ENCODE measurements at places on chromosomes 5 and 9. TPM values are rescaled to one million over a fixed set of nuclear protein-coding genes. Genes with fewer than 3 reads are reported as not detected.

DNA sequence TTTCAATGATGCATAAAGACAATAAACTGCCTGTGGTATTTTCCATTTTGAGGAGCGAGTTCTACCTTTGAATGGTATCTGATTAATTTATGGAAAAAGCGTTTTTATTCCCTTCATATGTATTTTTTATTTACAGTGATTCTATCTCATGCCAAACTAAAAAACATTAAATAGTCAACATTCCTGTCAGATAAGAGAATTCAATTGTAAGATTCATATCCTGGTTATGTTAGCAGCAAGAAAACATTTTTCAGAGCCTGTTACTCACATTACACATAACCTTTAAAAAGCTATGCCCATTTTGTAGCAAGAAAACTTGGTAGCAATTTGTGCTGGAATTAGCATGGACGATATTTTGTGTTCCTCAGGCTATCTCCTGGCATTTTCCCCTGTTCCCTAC lies 55.1 kb upstream of the PRLR start:
- H3K4me3 ChIP-seq = no peak overlapping the region
- H3K27me3 ChIP-seq = no peaks in the 10 kb centered on the region
- no peak overlapping the region for H3K27ac ChIP-seq
- no peak for DNase-seq

DNA sequence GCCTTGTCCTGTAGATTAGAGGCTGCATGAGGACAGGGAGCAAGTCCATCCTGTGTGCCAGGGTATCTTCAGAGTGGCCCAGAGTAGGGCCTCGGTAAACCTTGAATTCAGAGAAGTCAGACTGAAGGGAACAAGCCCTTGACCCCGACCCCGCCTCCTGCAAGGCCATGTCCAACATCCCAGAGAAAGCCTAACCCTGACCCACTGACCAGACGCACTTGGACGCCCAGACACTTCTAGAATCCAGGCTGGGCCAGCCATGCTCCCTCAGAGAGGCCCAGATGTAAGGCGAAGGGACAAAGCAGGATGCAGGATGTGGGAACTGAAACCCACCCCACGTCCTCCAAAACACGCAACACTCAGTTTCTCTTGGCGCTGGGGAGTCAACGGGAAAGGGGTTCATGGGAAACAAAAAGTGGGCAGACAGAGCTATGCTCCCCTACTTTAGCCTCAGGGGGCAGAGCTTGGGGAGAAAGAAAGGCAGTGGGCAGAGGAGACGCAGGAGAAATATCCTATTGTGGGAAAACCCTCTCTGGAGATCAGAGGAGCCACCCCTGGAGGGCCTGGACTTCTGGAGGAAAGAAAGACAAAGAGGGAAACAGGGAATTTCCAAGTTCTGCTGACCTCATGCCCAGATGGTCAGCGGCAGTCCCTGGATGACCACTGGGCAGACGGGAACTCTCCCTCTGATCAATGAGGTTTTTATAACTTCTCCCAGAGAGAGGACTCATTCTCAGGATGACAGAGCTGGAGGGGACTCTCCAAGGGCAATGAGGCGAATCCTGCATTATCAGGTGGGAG lies 13.0 kb downstream of the TNIP1 start:
- peaks cover 96% of the 10 kb centered on the region for H3K4me1 ChIP-seq
- H3K27ac ChIP-seq = peak overlapping the region; percentile 77
- H3K36me3 ChIP-seq = peaks cover 47% of the 10 kb centered on the region
- no peak overlapping the region for H3K4me3 ChIP-seq

- peak; percentile 58 for DNase-seq
- H3K27ac ChIP-seq = no peak overlapping the region
- H3K4me3 ChIP-seq = no peak overlapping the region
- H3K36me3 ChIP-seq = no peaks in the 10 kb centered on the region
- peaks cover 5% of the 10 kb centered on the region for H3K27me3 ChIP-seq
These were observed 94.0 kb downstream of the ACTL7B start for GRCh38 chr9:108761655-108762347.

GRCh38 chr5:6792376-6792775 lies 79.1 kb downstream of the TENT4A start:
- DNase-seq = no peak
- H3K36me3 ChIP-seq = no peaks in the 10 kb centered on the region
- H3K4me3 ChIP-seq = no peak overlapping the region
- H3K27ac ChIP-seq = no peak overlapping the region
- peaks cover 6% of the 10 kb centered on the region for H3K27me3 ChIP-seq
- peaks cover 8% of the 10 kb centered on the region for H3K4me1 ChIP-seq

DNA sequence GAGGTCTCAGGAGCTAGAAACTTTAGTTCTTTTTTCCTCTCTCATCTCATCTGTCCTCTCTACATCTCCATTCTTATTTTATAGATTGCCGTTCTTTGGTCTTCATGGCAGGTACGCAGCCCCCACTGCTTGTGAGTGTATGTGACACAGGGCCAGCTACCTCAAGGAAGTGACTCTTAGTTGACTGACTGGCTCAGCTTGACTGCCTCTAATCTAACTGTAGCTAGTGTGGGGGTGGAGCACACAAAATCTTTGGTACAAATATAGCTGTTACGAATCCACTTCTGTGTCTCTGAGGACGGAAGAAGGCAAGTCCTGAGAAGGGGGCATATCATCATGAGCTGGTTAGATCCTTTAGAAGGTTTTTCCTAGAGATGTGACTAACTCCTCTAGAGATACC lies 19.8 kb upstream of the SPTAN1 start:
- no peak overlapping the region for H3K4me3 ChIP-seq
- H3K27ac ChIP-seq = peak overlapping the region; percentile 44
- peaks cover 25% of the 10 kb centered on the region for H3K36me3 ChIP-seq

IFNA5 gene
- total RNA-seq = not detected

CLIC3 gene
- total RNA-seq = not detected

C8G gene
- 0.83 TPM for total RNA-seq
